ENCODE measurements at places on chromosomes 4 and X.

GRCh38 chrX:1422135-1422465, 30.2 kb upstream of the SLC25A6 start:
- DNase-seq: no peak

DNA sequence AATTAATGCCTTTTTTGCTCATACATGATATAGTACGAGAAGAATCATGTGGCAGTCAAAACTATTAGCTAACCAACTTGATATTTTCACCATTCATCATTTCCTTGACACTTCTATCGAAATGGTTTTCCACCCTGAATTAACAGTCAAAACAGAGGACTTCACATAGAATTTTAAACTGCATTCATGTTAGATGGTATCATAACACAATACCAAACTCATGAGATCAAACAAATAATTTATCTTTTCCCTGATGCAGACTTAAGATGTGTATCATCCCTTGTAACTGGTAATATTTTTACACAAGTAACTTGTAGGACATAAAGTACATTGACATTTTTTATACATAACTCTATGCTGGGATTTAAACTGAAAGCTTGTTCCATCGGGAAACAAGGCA, 18.2 kb upstream of the ANTXR2 start:
- no peak for DNase-seq

DNA sequence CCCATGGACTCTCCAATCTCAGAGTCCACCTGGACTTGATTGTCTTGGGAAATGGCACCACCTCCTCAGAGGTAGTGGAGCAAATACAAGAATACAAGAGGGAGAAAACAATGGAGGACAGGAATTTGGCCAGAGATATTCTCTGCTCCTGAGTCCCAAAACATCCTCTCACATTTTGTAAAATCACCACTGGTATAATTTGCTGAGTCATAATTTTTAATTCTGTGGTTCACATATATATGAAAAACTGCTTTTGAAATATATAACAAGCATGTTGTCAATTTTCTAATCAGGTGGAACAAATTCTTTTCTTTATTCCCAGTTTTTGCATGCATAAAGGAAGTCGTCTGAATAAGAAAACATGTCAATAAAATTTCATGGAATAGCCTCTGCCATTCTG, 356.1 kb downstream of the AFF2 start:
- no peak for DNase-seq

- no peak for DNase-seq
Observed at GRCh38 chrX:70219938-70220764, 14.3 kb upstream of the AWAT1 start.

DNA sequence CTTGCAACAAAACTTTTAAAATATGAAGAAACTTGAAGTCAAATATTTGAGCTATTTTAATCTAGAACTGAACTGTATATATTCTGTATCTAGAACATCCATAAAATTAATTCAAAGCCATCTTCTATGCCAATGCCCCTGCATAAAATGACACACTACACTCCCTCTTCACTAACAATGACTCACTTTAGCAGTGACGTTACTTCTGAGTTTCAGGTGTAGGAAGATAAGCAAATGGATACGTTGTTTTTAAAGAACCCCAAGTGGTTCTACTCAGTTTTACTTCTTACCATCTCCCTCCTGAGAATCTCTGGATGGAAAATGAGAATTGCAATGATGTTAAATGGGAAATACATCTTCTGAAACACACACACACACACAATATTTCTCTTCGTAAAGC, 45.2 kb downstream of the CXXC4 start:
- no peak for DNase-seq

DNA sequence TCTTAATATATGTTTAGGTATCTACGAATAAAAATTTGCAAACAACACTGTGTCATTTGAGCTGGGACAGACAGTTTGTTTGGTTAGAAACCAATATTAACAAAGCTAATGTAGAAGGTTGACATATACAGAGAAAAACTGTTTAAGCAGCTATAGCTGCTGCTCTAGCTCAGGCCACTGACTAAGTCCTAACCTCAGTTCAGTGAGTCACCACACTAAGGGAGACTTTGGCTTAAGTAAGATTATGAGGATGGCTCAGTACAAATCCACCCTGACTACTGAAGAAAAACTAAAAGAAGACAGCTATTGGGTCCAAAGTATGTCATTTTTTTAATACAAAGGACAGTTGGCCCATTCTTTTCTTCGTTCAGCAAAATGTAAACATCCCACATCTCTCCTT, 717.3 kb upstream of the ACTRT1 start:
- no peak for DNase-seq

DNA sequence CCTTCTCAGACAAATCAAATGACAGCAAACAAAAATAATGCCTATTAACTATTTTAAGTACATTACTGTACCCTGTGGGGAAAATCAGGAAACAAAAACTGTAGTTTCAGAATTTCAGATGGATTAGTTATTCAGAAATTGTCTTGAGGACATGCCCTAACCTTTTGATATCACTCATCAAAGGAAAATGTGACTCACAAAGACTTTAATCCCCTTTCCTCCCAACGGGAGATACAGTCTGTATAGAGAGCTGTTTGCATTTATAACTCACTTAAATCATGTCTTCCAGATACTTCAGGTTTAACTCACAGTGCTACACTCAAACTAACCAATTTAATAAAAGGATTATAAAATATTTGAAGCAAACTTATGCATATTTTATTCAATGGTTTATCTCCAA, 304.0 kb downstream of the MAPK10 start:
- DNase-seq: no peak

Measured in stimulated activated CD4-positive, alpha-beta T cell treated with anti-CD3 and anti-CD28 coated beads, Interleukin-1b, Interleukin-23, amount 100 ng/mL, for 48 hours (primary cell).